ENCODE measurements at places on chromosomes 1 and 21.

DNA sequence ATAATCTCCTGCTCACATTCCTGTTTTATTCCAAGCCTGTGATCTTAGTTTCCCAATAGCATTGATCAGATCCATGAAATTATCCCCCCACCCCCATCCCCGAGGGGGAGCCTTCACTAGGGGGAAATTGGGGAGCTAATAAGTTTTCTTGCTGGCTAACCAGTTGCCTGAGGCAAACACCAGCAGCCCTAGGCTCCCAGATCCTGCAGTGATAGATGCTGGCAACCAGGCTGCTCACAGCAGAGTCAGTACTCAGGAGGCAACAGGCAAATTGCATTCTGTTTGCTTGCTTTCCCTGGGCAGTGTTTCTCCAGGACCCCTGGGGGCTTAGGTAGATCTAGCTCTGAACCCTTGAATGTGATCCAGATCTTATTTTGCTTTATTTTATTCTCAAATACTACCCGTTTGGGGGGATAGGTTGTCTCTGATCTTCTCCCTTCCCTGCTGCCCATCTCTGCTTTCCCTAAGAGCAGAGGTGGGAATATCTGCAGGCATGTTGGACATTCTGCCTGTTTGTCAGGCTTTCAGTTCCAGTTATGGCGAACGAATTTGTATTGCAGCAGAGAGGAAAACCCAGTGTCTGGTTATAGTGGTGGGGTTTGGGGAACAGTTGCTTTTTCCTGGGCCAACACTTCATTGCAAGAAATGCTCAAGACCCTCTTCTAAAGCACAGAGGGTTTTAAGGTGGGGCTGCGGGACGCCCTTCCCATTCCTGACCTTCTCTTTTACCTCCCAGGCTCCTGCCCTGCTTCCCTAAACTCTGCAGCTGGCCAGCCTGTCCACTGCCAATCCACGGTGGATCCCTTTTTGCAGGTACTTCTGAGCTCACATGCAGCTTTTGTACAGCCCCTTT lies 289.8 kb upstream of the PLXNA2 start:
- DNase-seq, result no peak

DNA sequence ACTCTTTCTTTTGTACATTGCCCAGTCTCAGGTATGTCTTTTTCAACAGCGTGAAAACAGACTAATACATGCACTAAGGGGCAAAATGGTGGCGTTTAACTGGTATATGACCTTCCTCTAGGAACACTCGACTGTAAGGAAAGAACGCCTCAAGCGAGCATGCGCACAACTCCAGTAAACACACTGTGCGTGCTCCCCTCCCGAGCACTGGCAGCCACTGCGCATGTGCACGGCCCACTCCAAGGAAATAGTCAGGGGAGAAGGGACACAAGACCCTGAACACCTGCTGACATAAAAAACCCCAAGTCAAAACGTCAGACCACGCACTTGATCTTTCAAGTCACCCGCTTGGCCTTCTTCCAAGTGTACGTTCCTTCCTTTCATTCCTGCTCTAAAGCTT lies 173.5 kb downstream of the NPHP4 start:
- no peak for DNase-seq

- no peak for DNase-seq
These were observed 5.2 kb downstream of the TTLL10 start for GRCh38 chr1:1178794-1179331.

- no peak for DNase-seq
These were observed 86.5 kb downstream of the MAN1C1 start for GRCh38 chr1:25703041-25703440.

- DNase-seq, result no peak
These were observed 69.9 kb upstream of the WDR26 start for GRCh38 chr1:224504297-224505041.

GRCh38 chr1:113533061-113533460 lies 142.7 kb downstream of the MAGI3 start:
- no peak for DNase-seq

DNA sequence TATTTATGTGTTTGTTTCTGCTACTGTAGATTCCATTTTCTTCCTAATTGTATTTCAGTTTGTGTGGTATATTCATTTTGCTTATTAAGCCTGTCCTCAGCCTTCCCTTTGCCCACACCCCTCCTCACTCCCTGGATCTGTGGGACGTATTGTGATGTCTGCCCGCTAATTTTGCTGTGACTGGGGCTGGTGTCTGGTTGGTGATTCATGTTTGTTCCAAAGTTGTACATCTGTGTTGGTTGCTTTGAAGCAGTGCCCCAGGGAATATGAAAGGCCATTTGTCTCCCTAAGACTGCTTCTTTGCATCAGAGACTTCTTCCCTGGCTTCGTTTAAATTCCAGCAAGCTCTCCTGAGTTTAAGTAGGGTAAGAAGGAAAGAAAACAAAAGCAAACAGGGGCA lies 289.5 kb upstream of the SGIP1 start:
- no peak for DNase-seq

GRCh38 chr1:110425612-110426152 lies 18.2 kb upstream of the LAMTOR5 start:
- no peak for DNase-seq

All from stimulated activated CD8-positive, alpha-beta memory T cell treated with anti-CD3 and anti-CD28 coated beads, Interleukin-12 subunit alpha, Interleukin-12 subunit beta, amount 100 ng/mL, for 1 hour (primary cell).